GM23338 (cell line): ENCODE measurements at places on chromosomes 6 and 20.

DNA sequence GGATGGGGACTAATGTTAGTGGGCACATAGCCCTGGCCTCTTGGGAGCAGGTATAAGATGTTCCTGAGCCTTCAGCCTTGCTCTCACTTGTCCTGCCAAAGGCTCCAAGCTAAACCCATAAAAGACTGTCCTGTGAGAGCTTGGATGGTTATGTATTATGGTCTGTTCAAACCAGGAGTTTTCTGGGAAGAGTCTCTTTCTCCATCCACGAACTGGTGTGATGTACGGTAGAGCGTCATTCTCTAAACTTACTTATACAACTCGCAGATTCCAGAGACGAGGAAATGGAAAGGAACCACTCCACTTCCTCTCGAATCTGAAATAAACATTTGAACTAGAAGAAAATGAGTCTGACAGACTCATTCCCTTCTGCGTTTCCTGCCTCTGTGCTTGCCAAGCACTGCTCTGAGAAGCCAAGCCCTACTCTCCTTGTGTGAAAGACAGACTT is 5.3 kb downstream of the SOBP start:
- no peak overlapping the region for H3K4me3 ChIP-seq
- no peak overlapping the region for H3K27ac ChIP-seq
- no peaks in the 10 kb centered on the region for H3K36me3 ChIP-seq
- H3K4me1 ChIP-seq: peaks cover 34% of the 10 kb centered on the region
- peaks cover 35% of the 10 kb centered on the region for H3K27me3 ChIP-seq

GRCh38 chr6:30730601-30731435 is 10.7 kb downstream of the TUBB start:
- no peaks in the 10 kb centered on the region for H3K27me3 ChIP-seq
- H3K27ac ChIP-seq: no peak overlapping the region
- DNase-seq: peak; percentile 94
- peaks cover 9% of the 10 kb centered on the region; the same call in 1 of the 2 replicates for H3K36me3 ChIP-seq
- no peaks in the 10 kb centered on the region for H3K4me1 ChIP-seq

- no peak overlapping the region for H3K4me3 ChIP-seq
- H3K4me1 ChIP-seq: no peaks in the 10 kb centered on the region
- no peak for DNase-seq
- H3K27ac ChIP-seq: no peak overlapping the region
- no peaks in the 10 kb centered on the region for H3K27me3 ChIP-seq
Observed at GRCh38 chr6:159093609-159094443, 49.0 kb upstream of the TAGAP start.

DNA sequence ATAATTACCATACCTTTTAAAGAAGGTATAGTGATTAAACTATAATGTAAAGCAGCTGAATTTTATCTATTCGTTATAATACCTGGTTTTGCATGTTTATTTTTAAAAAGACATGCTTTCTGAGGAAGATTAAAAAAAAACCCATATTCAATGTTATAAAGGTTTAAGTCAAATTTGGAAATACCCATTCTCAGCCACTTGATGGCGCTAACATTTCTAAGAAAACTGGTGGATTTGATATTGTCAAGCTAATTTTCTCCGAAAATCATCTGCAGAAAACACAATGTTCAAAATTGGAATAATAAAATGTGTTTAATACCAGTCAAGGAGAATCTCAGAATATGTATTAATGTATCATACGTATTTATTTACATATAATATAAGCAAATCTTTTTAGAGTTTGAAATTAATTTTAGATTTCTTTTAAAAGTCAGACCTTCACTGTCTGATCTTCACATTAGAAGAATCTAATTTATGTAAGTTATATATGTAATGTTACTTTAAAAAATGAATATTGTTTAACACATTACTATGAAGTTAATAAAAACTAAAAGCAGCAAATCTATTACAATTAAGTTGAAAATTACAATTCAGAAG is 35.0 kb downstream of the SHPRH start:
- no peaks in the 10 kb centered on the region for H3K4me1 ChIP-seq
- H3K27ac ChIP-seq: no peak overlapping the region
- peaks cover 33% of the 10 kb centered on the region for H3K36me3 ChIP-seq
- peak; percentile 59 for DNase-seq
- H3K27me3 ChIP-seq: no peaks in the 10 kb centered on the region

GRCh38 chr6:39847221-39847620 is 55.0 kb downstream of the DAAM2 start:
- no peaks in the 10 kb centered on the region for H3K36me3 ChIP-seq
- H3K4me1 ChIP-seq: no peaks in the 10 kb centered on the region
- no peaks in the 10 kb centered on the region for H3K27me3 ChIP-seq
- peak; percentile 32 for DNase-seq
- H3K4me3 ChIP-seq: no peak overlapping the region

GRCh38 chr6:148295261-148295887 is 47.3 kb upstream of the SASH1 start:
- DNase-seq: no peak
- H3K36me3 ChIP-seq: no peaks in the 10 kb centered on the region
- no peak overlapping the region for H3K4me3 ChIP-seq
- H3K27ac ChIP-seq: no peak overlapping the region
- H3K4me1 ChIP-seq: no peaks in the 10 kb centered on the region

- H3K27me3 ChIP-seq: no peaks in the 10 kb centered on the region
- H3K36me3 ChIP-seq: no peaks in the 10 kb centered on the region
- H3K4me1 ChIP-seq: no peaks in the 10 kb centered on the region; the same call in 1 of the 2 replicates
- H3K4me3 ChIP-seq: no peak overlapping the region
Observed at GRCh38 chr6:90356012-90356421, 59.4 kb upstream of the BACH2 start.

DNA sequence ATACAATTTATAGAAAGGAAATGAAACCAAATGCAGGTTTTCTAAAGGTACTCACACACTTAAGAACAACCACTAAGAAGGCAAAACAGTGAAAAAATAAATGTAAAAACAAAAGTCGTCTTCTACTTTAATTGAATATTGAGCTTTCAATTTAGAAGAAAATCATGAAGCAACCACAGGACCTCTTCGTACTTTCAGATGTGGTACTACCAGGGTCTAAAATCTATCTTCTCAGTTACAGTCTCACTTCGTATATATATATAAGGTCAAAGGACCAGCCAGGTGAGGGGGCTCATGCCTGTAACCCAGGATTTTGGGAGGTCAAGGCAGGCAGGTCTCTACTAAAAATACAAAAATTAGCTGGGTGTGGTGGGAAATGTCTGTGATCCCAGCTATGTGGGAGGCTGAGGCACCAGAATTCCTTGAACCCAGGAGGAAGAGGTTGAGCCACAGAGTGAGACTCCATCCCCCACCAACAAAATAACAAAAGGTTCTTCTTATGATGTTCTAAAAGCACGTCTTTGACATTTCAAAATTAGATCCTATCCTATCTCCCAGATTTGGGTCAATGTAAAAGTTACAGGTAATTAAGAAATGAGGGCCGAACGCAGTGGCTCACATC is 12.5 kb downstream of the ROMO1 start:
- H3K4me3 ChIP-seq: no peak overlapping the region
- H3K36me3 ChIP-seq: peaks cover 96% of the 10 kb centered on the region
- DNase-seq: no peak
- H3K27ac ChIP-seq: peak overlapping the region; percentile 50; the same call in 1 of the 2 replicates

DNA sequence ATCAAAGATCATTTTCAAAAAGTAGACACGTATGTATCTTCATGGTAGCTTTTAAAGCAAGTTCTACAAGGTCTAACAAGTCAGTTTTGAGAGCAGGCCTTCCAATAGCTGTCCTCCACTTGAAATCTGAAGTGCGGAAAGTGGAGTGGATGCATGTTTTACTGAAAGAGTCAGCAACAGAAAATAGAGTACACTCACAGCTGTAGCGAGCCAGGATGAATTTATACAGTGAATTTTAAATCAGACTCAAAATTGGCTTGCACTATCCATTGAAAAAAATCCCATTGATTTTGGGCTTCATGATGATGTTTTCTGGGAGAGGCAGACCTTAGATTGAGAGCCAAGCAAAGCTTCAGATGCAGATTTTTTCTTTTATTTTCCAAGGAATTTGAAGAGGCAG is 80.6 kb downstream of the GJA10 start:
- H3K27ac ChIP-seq: no peak overlapping the region
- no peak overlapping the region for H3K4me3 ChIP-seq
- no peaks in the 10 kb centered on the region for H3K36me3 ChIP-seq
- H3K27me3 ChIP-seq: no peaks in the 10 kb centered on the region

GRCh38 chr20:63864978-63865640 is at the start of gene TPD52L2:
TSS of gene TPD52L2 (plus strand) at chr20:63865270. CDS start at chr20:63865366, 96 bp downstream.
- H3K27ac ChIP-seq: peak within 1 kb of the TSS; percentile 93
- peak within 1 kb of the TSS; percentile 93 for H3K4me3 ChIP-seq
- H3K27me3 ChIP-seq: no peaks in the 10 kb centered on the region
- peak; percentile 100 for DNase-seq
- peaks cover 21% of the 10 kb centered on the region for H3K4me1 ChIP-seq
- H3K36me3 ChIP-seq: peaks cover 11% of the 10 kb centered on the region

GRCh38 chr6:135535989-135536414 is 38.5 kb upstream of the AHI1 start:
- peak; percentile 83 for DNase-seq
- H3K27ac ChIP-seq: no peak overlapping the region
- no peaks in the 10 kb centered on the region for H3K27me3 ChIP-seq

- peaks cover 54% of the 10 kb centered on the region for H3K27me3 ChIP-seq
- H3K4me1 ChIP-seq: no peaks in the 10 kb centered on the region
- no peaks in the 10 kb centered on the region for H3K36me3 ChIP-seq
- H3K27ac ChIP-seq: no peak overlapping the region
- no peak for DNase-seq
Observed at GRCh38 chr20:23036371-23036770, 1.3 kb downstream of the SSTR4 start.

DNA sequence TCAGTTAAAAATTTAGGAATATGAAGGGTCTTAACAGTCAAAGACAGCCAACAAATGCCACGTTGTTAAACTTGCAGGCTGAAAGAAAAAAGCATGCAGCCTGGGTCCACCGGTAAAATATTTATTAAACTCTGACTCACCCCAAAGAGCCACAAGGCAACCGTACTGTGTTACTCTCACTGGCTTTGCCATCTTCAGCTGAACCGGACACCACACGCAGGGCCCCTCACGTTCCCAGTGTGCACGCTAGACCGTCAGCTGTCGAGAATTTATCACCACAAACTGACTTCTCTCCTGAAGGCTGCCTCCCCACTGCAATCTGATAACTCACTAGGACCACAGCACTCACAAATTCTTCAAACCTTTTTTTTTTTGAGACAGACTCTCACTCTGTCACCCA is 30.7 kb downstream of the HUS1B start:
- peaks cover 39% of the 10 kb centered on the region for H3K4me1 ChIP-seq
- H3K27ac ChIP-seq: no peak overlapping the region
- DNase-seq: no peak

- no peak overlapping the region for H3K4me3 ChIP-seq
- H3K4me1 ChIP-seq: no peaks in the 10 kb centered on the region
- H3K36me3 ChIP-seq: no peaks in the 10 kb centered on the region
- H3K27me3 ChIP-seq: no peaks in the 10 kb centered on the region
- no peak overlapping the region for H3K27ac ChIP-seq
Observed at GRCh38 chr6:119830069-119830468, 480.5 kb upstream of the MAN1A1 start.

GRCh38 chr6:89298680-89299465 is 16.2 kb downstream of the GABRR2 start:
- no peaks in the 10 kb centered on the region for H3K36me3 ChIP-seq
- H3K4me1 ChIP-seq: peaks cover 6% of the 10 kb centered on the region; the same call in 1 of the 2 replicates
- no peak overlapping the region for H3K27ac ChIP-seq
- no peak for DNase-seq

DNA sequence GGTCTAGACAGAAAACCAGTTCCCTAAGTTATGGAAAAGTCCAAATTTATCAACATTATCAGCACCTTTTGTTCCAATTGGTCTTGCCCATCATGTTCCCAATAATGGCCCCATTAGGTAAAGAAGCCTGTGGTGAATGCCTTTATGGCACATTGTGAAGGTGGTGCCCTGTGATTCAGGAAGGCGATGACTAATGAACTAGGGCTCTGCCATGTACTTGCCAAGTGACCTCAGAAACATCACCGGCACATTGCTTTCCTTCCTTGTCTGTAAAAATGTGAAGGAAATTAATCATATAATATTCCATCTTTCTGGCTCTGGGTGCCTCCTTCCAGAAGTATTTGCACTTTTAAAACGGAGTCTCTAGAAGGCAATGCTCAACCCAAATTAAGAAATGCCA is 132.3 kb downstream of the UNC5CL start:
- no peak for DNase-seq
- no peak overlapping the region for H3K4me3 ChIP-seq
- no peak overlapping the region for H3K27ac ChIP-seq
- H3K36me3 ChIP-seq: no peaks in the 10 kb centered on the region; the same call in 1 of the 2 replicates

GRCh38 chr20:41100001-41100480 is 37.3 kb upstream of the PLCG1 start:
- DNase-seq: no peak
- no peak overlapping the region for H3K4me3 ChIP-seq
- no peak overlapping the region for H3K27ac ChIP-seq
- no peaks in the 10 kb centered on the region for H3K27me3 ChIP-seq
